ENCODE measurements at places on chromosomes 4 and X.

DNA sequence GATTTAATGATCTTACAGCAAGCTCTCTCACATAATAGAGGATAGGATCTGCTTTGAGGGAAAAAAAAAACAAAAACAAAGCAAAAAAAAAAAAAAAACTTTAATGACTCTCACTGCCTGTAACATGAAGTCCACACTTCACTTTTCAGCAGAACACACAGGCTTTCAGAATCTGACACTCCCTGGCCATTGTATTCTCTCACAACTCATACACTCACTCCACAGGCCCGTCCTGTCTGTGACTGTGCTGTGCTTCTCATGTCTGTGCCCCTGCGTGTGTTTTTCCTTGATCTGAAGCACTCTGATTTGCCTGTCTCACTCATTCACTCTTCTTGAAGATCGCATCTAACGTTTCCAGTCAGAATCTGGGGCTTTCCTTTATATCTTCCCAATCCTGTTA is 460.8 kb downstream of the TMA16 start:
- no peak for DNase-seq

- no peak for DNase-seq
These were observed 243.8 kb upstream of the JADE1 start for GRCh38 chr4:128565565-128566186.

GRCh38 chrX:150074175-150074574 is 135.9 kb upstream of the EOLA2 start:
- DNase-seq = no peak

DNA sequence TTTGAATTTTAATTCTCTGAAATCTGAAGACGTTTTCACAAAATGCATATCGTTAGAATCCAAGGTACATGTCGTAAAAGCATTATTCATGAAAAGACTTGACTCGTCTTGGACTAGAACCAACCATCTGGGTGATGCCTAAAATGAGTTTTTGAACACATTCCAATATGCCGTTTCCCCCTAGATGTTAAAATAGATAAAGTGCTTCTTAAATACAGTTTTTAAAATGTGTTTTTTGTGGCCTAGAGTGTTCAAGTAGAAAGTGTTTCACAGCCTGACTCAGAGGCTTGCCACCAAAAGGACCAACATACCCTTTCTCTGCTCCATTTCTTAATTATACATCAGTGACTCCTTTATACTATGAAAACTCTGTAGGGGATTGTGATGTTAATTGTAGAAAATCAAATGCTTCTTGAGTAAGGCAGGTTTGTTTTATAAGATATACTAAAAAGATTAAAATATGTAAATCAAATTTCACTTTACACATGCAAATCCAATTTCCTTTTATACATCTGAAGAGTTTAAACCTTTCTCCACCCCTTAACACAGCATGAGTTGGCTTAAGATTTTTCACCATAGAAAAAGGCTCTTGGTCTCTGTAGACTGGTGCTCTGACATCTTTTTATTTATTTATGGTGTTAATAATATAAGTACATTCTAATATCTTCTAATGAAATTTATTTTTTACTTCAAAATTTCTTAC is 48.4 kb downstream of the PRKG2 start:
- no peak for DNase-seq

- no peak for DNase-seq
These were observed 16.3 kb downstream of the LONRF3 start for GRCh38 chrX:118990512-118991227.

DNA sequence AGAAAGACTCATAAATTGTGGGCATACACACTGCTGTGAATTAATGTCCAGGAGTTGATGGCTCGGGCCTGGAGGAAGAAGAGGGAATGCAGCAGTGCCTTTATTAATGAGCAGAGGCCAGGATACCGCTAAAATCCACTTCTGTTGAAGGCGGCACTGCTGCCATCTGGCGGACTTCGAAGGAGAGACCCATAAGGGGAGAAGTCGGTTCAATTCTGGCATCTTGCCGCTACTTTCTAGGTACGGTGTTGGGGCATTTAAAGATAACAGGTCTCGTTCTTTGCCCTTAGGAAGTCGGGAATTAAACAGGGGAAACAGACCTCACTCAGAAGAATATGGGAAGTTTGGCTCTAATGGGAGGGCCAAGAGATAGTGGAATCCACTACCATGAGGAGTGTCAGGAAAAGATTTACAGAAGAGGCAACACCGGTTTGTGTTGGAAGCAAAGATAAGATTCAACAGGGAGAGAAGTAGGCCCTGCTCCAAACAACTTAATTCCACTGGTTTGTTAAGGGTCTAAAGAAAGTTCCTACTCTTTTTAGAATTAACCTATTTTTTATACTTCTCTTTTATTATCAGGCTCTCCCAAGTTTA is 133.6 kb upstream of the GIMD1 start:
- no peak for DNase-seq

DNA sequence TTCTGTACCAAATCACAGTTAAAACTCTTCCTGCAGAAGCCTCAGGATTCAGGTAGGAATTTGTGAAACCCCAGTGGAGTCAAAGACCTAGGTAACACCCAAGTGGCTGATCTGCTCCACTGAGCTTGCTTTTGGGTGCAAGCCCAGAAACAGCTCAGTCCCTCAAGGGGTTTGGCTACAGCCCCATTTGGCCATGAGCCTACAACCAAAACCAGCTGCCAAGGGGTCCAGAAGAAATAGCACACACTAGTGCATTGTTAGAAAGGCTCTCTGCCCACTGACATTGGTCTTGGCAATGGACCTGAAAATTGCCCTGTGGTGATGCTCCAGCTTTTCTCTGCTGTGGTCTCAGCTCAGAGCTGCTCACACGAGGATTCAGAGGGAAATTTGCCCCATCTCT is 577.4 kb upstream of the INTU start:
- no peak for DNase-seq

DNA sequence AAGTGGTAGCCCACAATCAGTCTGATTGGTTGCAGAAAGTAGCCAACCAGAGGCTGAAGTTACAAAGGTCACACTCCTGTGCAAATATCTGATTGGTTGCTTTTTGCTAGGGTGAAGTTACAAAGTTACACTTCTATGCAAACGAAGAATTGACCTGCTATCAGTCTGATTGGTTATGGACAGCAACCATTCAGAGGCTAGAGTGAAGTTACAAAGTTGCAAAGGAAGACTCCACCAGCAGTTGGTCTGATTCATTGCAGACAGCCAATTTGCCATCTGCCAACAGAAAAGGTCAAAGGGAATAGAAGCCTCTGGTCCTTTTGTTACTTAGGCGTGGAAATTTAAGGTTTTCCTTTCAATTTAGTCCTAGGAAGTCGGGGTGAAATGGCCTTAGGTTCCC is 377.7 kb downstream of the PRDM5 start:
- no peak for DNase-seq

GRCh38 chr4:2728221-2728620 is 27.9 kb downstream of the TNIP2 start:
- DNase-seq = no peak

DNA sequence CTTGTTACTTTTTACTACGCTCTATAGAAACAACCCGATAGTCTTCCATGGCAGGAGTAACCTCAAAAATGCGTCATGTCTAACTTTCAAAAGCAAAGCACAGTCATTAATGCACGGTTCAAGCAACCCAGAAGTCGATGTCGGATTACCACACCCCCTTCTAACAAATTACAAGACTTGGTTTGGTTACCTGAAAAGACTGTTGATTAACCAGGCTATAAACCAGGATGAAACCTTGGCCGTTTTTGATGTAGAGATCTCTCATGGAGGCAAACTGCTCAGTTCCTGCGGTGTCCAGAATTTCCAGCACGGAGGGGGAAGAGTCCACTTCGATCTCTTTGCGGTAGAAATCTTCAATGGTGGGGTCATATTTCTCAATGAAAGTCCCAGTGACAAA is 2.4 kb downstream of the RAP2C start:
- DNase-seq = no peak

- DNase-seq = peak; percentile 50
These were observed 23.7 kb downstream of the ELF4 start for GRCh38 chrX:130086447-130087206.

DNA sequence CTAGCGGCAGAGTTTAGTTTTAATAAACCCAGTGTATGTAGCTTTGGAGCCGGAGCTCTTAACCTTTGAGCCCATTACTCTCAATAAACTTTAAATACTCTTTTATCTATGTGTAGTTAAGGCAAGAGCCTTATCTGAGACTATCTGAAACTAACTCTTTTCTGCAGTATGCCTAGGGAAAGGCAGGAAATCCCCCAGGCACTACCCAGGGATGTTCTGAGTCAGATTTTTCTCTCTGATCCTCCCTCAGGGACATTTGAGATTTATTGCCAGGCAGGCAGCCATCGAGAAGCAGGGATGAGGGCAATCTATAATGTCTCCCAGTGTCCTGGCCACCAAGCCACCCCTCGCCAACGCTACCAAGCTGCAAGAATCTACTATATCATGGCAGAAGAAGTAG is 39.1 kb downstream of the HEPH start:
- no peak for DNase-seq

DNA sequence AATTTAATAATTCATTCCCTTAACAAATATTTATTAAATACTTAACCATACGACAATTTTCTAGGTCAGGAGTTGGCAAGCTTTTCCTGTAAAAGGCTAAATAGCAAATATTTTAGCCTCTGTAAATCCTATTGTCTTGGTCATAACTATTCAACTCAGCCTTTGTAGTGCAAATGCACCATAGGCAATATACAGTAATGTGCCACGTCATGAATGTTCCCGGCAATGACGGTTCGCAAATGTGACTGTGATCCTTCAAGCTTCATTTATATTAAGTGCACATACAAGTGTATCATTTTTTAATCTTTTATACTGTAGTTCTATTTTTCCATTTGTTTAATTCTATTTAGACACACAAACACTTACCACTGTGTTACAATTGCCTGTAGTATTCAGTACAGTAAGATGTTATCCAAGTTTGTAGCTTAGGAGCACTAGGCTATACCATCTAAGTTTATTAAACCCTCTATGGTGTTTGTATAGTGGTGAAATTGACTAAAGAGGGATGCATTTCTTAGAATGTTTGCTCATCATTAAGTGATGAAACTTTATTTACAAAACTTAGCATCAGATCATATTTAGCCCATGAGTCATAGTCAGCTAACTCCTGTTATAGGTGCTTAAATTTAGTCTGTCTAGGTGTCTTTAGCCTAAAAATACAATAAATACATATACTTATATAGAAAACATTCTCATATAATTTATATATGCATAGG is 553.6 kb downstream of the STPG2 start:
- DNase-seq = no peak

GRCh38 chrX:16771483-16772398 is 14.5 kb upstream of the TXLNG start:
- DNase-seq = no peak

DNA sequence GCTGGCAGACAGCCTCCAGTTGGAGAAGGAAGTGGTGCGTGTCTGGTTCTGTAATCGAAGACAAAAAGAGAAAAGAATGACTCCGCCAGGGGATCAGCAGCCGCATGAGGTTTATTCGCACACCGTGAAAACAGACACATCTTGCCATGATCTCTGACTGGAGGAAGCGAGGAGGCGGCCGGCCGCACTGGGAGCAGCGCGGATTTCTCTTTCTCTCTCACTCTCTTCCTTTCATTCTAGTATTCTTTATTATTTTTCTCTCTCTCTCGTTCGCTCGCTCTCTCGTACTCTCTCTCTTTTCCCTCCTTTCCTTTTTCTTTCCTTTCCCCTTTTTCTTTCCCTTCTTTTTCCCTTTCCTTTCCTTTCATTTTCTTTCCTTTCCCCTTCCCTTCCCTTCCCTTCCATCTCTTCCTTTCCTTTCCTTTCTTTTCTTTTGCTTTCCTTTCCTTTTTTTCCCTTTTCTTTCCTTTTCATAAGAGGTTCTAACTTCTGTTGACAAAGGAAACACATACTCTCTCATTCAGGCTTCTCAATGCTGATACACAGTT is 1.2 kb downstream of the POU3F4 start:
- DNase-seq = no peak

GRCh38 chr4:88054901-88055300 is 47.5 kb downstream of the PKD2 start:
- DNase-seq = no peak

- no peak for DNase-seq
These were observed 13.6 kb downstream of the SLC25A6 start for GRCh38 chrX:1378306-1378759.

DNA sequence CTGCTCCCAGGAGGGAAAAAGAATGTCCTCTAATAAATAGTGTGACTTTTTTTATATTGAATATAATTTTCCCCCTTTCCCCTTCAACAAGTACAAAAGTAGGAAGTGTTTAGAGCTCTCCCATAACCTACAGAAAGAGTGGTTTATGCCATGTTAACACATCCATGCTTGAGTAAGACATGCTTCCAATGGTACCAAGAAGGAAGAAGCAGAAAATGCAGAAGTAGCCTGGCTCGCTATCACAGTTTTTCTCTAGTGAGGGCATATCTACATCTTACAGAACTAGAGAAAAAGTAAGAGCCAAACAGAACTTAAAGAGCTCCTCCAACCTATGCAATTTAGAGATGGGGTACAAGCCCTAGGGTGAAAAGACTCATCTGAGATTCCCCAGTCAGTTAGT is 82.5 kb downstream of the ARHGEF9 start:
- no peak for DNase-seq

- DNase-seq = no peak
These were observed 28.4 kb downstream of the CLDN2 start for GRCh38 chrX:106948641-106949040.

GRCh38 chr4:157961229-157961990 is 211.4 kb downstream of the GASK1B start:
- DNase-seq = no peak

- DNase-seq = no peak
These were observed 25.8 kb upstream of the FAM193A start for GRCh38 chr4:2510351-2511259.

GRCh38 chr4:8721621-8722020 is 129.1 kb downstream of the CPZ start:
- DNase-seq = no peak

DNA sequence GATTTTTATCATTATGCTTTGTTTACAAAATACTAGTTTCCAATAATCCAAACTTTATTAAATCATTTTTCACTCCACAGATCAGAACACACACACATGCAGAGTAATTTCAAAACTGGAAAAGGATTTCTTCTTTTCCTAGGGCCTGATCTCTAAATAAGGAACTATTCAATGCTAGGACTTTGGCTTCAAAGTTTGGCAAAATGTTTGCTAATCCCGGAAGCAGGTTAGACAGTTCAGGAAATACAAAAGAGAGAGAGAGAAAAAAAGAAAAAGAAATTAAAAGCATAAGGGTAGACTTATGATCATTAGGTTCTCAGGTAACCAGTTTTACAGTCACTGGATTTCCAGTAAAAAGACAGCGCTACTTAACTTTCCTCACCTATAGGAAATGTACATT is 211.0 kb downstream of the DCLK2 start:
- DNase-seq = no peak

- no peak for DNase-seq
These were observed 21.3 kb downstream of the DCTD start for GRCh38 chr4:182895791-182896292.

DNA sequence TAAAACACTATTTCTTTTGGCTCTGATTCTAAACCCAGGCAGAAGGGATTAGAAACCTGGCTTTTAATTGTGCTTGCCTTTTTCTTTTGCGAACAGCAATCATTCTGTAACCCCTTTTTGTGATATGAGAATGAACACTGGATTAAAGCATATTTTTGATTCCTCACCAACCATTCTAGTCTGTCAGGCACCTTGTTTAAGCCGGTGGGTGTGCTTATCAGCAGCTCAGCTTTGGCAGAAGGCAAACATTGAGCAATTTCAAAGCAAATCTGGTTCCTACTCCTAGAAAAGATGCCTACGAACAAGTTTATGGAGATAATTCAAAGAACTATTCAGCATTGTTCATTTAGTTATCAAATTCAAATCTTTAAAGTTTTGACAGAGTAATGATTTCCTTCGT is 265.1 kb upstream of the FAM241A start:
- DNase-seq = no peak

Measured in NCI-H187 (cell line).